ENCODE measurements at places on chromosomes 5 and 9.

DNA sequence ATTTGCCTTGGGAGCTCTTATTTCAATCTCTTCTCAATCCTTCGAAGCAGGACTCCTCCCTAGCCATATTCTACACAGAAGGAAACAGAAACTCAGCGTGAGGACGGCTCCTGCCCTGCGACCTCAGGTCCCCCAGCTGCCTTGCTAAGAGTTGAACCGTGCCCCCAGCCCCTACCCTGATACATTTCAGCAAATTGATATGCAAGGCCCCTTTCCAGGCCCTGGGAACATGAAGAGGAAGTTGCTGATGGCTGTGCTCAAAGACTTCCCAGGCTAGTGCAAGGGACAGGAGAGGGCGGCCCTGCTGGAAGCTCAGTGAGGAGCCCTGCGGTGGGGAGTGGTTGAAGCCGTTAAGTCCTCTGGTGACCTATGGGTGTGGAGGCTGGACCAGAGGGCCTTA, 41.5 kb downstream of the BOD1 start:
- DNase-seq: no peak

DNA sequence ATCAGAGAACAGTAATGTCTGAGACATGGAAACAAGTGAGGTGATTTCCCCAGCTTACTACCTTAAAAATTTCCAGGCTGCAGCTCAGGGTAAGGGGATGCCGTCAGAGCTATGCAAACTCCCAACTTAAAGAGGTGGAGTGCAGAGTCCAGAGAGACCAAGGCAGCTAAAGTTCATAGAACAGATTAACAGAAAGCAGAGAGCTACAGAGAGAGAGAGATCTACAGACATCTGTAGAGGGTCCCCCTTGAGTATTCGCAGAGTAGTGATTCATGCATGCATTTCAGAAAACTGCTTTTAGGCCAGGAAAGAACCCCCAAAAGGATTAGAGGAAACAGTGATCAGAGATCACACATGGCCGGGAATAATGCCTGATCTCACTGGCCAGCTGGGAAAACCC, 306.2 kb upstream of the PUM3 start:
- DNase-seq: no peak

GRCh38 chr5:145110834-145111233, 724.3 kb downstream of the PRELID2 start:
- no peak for DNase-seq

- no peak for DNase-seq
Measured at GRCh38 chr9:1554081-1555035, 460.8 kb upstream of the SMARCA2 start.

DNA sequence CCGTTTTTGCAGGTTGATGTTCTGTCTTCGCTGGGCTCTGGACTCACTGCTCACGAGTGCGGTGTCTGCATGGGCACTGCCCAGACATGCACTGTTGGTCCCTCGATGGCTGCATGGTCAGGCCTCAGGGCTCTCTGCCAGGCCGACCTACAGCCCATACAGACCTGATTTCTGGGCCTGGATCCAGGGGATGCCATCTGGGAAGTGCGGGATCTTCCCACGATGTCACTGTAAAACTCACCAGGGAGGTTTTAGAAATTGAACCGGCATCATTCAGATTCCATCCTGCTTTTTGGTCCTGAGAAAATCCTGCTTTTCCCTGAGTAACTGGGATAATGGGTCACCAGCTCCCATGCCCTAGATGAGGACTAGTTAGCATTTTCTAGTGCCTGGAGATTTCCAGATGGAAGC, 9.1 kb downstream of the S1PR3 start:
- no peak for DNase-seq

DNA sequence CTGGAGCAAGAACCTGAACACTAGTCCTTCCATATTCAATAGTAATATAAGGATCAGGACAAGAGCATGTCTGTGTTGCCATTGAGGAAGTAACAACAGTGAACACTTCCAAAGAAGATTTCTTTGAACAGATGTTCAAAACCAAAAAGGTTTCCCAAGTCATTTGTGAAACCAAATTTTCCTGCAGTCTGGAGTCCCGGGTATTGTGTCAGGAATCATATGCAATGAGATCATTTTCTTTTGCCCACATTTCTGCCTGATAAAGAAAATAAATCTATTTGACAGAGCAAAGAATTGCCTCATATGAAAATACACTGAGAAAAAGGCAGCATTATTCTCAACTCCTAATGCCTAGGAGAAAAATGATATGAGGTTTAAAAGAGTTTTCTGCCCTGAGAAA, 151.7 kb downstream of the SNX18 start:
- DNase-seq: no peak

GRCh38 chr5:94916619-94917018, 298.1 kb downstream of the SLF1 start:
- no peak for DNase-seq

- no peak for DNase-seq
Measured at GRCh38 chr5:76025069-76025468, 58.1 kb upstream of the SV2C start.

All from cortex of kidney (tissue), 1 donor.